ENCODE measurements at places on chromosomes 2 and 18. TPM values are rescaled to one million over a fixed set of nuclear protein-coding genes. Genes with fewer than 3 reads are reported as not detected.
A peak's percentile ranks its signal among the peaks of the same experiment; 100 is the strongest.

DNA sequence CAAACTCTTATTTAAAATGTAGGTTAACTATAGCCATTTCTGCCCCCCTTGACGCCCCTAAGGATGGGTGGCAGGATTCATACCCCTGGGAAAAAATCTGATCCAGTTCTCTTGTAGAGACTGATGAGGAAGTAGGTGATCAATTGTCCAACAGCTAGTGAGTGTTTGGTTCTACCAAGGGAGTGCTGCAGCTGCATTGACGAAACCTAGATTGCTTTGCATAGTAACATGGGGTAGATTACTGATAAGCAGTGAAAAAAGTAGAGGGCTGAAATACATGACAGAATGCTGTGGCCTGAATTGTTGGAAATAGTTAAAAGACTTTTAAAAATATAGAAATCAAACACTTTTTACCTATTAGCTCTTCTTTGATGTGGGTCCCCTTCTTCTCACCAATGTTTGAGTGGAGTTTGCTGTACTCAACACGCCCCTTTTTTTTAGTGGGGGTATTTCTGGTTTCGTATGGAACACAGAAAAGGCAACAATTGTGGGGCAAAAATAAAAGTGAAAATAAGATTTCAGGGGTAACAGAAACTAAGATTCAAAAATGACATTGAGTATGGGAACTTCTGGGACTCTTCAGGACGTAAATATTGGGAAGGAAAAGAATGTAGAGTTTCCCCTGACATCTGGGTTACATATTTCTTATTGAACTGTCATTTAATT is 66.2 kb downstream of the MAIP1 start:
- peaks cover 3% of the 10 kb centered on the region for H3K27me3 ChIP-seq
- no peak overlapping the region for H3K27ac ChIP-seq
- no peaks in the 10 kb centered on the region for H3K4me1 ChIP-seq
- no peak for DNase-seq
- no peak overlapping the region for H3K4me3 ChIP-seq
- no peaks in the 10 kb centered on the region for H3K36me3 ChIP-seq

DNA sequence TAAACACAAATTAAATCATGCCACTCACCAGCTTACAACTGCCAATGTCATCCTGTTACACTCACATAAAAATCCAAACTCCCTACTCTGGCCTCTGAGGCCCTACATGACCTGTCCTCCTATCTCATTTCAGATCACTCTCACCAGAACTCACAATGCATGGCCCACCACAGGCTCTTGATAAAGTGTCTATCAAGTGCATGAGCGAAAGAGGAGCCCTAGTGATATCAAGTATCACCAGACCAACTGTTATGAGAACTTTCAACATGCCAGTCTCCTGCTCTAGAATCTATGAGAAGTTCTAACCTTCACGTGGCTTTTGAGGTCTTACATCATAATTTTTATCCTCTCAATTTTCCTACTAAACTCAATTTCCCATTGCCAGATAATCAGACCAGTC is 76.4 kb upstream of the CD226 start:
- H3K36me3 ChIP-seq, result peaks cover 6% of the 10 kb centered on the region
- no peak overlapping the region for H3K4me3 ChIP-seq
- H3K27ac ChIP-seq, result no peak overlapping the region
- no peaks in the 10 kb centered on the region for H3K4me1 ChIP-seq

DNA sequence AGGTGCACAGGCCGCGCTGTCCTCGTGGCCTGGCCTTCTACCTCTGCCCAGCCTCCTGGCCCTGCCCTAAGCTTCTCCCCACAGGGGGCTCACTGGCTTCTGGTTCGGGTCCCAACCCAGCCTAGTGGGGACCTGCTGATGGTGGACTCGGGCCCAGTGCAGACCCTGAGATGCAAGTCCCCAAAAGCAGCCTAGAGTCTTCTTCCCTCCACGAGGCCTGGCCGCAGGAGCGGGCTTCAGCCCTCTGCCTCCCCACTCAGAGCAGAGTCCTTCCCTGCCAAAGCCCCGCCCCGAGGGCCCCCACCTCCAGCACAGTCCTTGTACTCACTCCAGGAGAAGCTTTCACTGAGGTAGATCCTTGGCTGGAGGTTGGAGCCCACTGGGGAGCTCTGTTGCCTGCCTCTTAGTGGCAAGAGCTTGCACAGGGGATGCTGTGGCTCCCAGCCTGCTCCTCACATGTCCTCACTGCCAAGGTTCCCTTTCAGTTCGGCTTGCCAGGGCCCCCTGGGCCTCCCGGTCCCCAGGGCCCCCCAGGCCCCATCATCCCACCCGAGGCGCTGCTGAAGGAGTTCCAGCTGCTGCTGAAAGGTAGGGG is 3.6 kb downstream of the ERFE start:
- H3K36me3 ChIP-seq, result no peaks in the 10 kb centered on the region
- H3K4me3 ChIP-seq, result no peak overlapping the region
- no peak overlapping the region for H3K27ac ChIP-seq
- peak; percentile 65 for DNase-seq
- peaks cover 4% of the 10 kb centered on the region for H3K4me1 ChIP-seq

DNA sequence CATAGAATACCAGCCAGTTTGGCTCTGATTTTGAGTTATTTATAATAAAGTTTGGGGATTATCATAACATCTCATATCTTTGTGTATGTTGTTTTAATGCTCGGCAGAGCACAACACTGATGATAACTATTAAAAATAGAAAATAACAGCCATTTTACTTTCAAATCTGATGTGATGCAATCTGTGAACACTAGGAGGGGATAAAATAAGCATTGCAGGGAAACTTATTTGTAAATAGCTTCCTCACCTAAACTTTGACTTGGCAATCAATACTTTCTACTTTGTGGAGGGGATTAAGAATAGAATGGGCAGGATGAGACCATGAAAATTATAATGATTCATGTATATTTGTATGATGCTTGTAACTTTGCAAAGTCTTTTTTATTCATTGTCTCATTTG is 54.4 kb downstream of the USP14 start:
- H3K27ac ChIP-seq, result no peak overlapping the region
- peaks cover 71% of the 10 kb centered on the region for H3K36me3 ChIP-seq
- no peak overlapping the region for H3K4me3 ChIP-seq
- H3K4me1 ChIP-seq, result no peaks in the 10 kb centered on the region
- H3K27me3 ChIP-seq, result no peaks in the 10 kb centered on the region

DNA sequence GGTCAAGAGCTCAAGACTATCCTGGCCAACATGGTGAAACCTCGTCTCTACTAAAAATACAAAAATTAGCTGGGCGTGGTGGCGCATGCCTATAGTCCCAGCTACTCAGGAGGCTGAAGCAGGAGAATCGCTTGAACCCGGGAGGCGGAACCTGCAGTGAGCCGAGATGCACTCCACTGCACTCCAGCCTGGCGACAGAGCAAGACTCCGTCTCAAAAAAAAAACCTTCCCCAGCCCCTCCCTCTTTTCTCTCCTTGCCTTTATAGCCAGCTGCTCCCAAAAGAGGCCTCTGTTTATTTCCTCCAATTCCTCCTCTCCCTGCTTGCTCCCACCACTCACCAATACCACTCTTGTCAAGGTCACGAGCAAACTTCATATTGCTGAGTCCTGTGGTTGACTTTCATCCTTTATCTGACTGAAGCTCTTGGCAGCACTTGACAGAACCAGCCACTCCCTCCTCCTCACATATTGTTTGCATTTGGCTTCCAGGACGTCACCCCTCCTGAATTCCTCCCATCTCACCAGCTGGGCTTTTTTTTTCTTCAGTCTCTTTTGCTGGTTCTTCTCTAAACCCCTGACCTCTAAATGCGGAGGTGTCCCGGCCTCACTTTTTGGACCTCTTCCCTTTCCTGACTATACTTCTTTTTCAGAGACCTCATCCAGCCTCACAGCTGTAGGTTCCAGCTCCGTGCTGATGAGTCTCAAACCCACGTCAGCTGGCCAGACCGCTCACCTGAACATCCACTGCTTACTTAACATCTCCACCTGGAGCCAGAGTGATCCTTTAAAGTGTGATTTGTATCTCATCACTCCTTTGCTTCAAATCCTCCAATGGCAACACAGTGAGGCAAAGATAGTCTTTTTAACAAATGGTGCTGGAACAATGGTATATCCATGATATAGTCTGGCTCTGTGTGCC is 84.6 kb upstream of the CAB39 start:
- peak; percentile 39 for DNase-seq
- H3K27ac ChIP-seq, result no peak overlapping the region
- H3K36me3 ChIP-seq, result no peaks in the 10 kb centered on the region
- no peak overlapping the region for H3K4me3 ChIP-seq
- H3K27me3 ChIP-seq, result no peaks in the 10 kb centered on the region

DNA sequence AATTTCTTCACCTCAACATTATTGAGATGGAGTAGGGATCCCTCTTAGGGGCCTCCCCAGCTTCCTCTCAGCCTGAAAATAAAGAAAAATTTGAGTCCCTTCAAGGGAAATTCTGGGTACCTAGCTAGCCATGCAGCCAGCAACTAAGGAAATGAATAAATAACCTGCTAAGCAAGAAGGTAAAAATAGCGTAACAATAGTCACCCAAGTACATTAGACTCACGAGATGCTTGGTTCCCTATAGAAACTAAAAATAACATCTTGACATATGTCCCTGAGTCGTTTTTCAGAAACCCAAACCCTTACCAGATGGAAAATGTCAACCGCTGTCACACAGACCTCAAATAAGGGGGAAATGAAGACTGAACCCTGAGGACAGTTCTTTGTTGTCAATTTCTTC is 51.9 kb downstream of the CACNB4 start:
- no peak overlapping the region for H3K27ac ChIP-seq
- H3K27me3 ChIP-seq, result peaks cover 92% of the 10 kb centered on the region
- H3K4me1 ChIP-seq, result no peaks in the 10 kb centered on the region
- H3K4me3 ChIP-seq, result no peak overlapping the region

DNA sequence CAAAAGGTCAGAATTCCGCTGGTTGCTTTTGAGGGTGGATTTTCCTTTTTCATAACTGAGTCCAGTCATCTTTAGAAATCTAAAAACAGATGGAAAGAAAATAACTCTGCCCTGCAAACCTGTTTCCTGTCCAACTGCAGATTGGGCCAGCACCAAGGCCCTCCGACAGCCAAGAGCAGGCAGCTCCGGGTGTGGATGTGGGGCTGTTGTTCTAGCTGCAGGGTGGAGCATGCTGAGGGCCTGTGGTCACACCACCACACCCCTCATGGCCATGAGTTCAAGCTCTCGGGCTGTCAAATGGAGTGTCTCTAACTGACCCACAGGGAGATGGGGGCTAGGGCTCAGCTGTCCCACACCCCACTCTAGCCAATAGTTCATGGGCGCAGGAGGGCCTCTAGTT is 69.3 kb upstream of the BZW1 start:
- no peaks in the 10 kb centered on the region for H3K36me3 ChIP-seq
- peak overlapping the region; percentile 67 for H3K27ac ChIP-seq
- no peak overlapping the region for H3K4me3 ChIP-seq
- H3K4me1 ChIP-seq, result peaks cover 24% of the 10 kb centered on the region

- H3K4me1 ChIP-seq, result peaks cover 3% of the 10 kb centered on the region
- no peak for DNase-seq
- H3K36me3 ChIP-seq, result peaks cover 2% of the 10 kb centered on the region
These were observed 84.6 kb downstream of the RAB31 start for GRCh38 chr18:9792565-9793245.

The FNDC4 gene
- total RNA-seq, result 21.4 TPM

The MYO1B gene
- total RNA-seq, result 246 TPM

The IL36G gene
- not detected for total RNA-seq

All from osteoblast (primary cell).